ENCODE measurements at places on chromosomes 4 and X.

DNA sequence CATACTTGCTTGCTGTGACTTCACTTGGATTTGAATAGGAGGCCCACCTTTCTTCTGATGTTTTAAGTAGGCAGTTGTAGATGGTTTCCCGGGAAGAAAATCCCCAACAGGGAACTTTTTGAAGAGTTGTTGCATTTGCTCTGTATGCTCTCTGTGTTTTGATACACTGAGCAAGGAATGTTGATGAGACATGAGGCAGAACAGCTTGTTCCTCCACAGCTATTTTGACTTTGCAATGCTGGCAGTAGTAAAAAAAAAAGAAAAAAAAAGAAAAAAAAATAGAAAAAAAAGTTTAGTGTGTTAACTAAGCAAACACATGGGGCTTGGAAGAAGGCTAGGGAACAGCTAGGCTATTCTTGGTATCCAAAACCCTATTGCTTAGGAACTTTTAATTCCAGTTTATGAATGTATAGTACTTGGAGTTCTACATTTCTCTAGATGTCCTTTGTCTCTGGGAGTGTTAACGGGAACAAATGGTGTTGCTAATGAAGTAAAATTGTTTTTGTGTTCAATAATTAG is 23.4 kb upstream of the PAQR3 start:
- DNase-seq: no peak

DNA sequence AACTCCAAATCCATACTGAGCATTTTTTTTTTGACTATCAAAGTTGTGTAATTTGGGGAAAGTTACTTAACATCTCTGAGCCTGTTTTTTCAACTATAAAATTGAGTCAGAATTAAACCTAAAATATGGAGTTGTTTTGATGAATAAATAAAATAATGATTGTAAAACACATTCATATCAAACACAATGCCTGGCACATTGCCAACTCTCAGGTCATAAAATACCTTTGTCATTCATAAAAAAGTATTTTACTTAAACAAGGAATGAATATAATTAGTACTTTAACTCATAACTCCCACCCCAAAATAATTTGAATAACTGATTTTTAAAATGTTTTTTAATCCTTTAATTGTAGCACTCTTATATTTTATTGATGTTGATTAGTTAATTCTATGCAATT is 3.8 kb upstream of the GPR174 start:
- no peak for DNase-seq

DNA sequence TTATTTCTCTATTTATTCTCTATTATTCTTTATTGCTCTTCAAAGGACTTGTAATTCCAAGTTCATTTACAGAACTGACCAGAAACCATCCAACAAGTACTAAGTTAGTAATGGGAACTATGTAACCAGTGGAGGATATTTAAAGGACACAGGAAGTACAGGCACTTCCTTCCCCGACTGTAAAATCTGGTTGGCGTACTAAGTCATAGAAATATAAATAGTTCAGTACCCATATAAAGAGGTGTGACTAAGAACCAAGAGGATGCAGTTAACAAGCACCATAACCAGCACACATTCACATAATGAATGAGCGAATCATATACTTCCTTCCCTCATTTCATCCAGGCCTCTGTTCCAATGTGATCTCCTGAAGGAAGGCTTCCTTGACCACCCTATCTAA is 3.6 kb upstream of the EIF4E start:
- no peak for DNase-seq

DNA sequence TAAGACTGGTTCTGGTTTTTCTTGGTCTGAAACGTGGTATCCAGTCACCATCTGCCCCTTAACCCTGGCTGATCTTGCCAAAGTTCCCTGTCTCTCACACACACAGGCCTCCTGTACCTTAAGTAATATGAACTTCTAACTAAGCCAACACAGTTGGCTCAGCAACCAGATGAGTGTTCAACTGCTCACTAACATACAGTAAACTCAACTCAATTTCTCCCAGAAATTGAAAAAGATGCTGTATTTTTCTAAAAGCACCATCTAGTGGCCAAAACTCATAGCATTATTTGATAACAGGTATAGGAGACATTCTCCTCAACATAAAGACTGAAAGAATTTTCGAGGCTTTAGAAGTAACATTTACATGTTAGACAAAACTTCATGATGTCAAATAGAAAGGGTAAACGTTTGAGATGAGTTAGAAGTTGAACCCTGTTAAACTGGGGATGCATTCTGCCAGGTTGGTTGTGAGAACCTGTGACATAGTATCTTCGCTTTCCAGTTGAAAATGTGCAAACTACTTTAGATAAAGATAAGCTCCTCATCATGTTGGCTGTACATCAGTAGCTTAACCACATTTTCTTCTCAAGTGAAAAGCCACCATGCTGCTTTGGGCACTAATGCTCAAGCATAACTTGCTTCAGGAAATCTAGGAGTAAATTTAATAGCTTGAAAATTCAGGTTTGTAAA is 31.2 kb downstream of the CCNI start:
- no peak for DNase-seq

DNA sequence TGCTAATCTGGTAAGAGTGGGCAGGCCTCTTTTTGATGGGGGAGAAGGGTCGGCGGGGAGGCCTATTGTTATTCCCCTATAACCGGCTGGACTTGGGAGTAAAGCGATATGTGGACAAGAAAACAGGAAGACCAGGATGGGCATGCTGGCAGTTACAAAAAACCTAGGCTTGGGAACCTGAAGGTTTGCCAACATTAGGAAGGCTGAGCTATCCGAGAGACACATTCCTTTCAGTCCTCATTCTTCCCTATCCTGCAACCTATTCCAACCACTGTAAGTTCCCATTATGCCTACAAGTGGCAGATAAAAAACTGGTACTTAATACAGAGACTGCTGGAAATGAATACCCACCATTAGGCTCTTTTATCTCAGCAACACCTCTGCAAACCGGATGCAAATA is 32.4 kb upstream of the CT47C1 start:
- DNase-seq: no peak

- no peak for DNase-seq
Measured at GRCh38 chr4:175459571-175459970, 352.5 kb downstream of the GPM6A start.

DNA sequence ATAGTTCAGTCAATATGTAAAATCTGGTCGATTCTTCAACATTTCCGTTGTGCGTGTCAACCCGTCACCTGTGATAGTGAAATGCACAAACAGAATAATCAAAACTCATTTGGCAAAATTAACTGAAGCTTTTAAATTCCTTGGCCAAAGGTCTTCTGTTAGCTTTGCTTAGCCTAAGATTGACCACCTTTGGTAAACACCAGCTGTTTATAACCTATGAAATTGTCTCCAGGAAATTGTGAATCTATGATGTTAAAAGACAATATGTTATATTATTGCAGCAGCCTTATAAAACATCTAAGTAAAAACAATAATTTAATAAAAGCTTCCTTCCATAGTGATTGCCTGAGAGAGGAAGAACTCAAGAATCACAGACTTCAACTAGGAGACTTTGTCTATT is 196.8 kb downstream of the IL15 start:
- DNase-seq: no peak

DNA sequence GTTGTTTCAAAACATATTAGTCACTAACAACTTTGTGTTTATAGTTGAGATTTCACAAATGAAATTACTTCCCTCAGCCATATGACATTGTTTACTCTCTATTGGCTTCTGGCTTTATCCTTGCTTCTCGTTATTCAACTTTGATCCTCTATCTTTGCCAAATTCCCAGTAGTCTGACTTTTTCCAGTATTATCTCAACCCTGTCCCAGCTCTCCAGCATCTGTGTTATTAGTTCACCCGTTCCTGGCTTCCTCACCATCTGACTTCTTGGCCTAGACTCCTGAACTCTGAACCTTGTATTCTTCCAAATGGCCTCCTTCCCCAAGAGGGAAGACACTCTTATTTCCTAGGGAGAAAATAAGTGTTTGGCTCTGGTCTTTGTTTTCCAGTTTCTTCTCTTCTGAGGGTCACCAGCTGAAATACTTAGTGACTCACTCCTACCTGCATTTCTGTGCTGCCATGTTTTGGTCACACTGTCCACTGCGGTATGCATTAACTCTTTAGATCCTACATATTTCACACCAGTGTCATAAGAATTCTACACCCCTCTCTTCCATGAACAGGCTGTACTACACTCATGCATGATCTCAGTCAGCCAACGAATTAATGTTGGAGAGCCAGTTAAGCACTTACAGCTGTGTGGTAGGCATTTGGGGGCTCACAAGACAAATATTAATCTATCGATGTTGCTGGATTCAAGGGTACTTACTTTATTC is 17.0 kb upstream of the ARHGAP24 start:
- no peak for DNase-seq

GRCh38 chr4:25345744-25346143 is 31.3 kb upstream of the ANAPC4 start:
- DNase-seq: no peak

DNA sequence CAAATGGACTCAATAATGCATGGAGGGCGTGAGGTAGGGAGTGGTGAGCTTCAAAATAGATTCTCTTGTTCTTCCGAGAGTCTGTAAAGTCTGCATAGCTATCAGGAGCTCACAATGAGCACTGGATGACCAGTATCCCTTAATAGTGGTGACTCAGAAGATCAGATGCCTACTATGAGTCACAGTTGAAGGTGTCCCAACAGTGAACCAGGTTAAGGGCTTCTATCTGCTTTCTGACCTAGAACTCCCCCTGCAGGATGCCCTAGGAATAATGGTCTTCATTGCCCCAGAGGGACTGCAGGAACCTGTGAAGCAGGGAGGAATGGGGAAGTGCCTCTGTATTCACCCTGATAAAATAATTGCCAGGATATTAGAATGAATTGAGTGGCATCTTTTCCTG is 22.1 kb downstream of the DGKK start:
- no peak for DNase-seq

- no peak for DNase-seq
Measured at GRCh38 chrX:39930786-39931528, 166.8 kb downstream of the BCOR start.

- DNase-seq: no peak
Measured at GRCh38 chr4:169293343-169294176, 22.8 kb upstream of the SH3RF1 start.

DNA sequence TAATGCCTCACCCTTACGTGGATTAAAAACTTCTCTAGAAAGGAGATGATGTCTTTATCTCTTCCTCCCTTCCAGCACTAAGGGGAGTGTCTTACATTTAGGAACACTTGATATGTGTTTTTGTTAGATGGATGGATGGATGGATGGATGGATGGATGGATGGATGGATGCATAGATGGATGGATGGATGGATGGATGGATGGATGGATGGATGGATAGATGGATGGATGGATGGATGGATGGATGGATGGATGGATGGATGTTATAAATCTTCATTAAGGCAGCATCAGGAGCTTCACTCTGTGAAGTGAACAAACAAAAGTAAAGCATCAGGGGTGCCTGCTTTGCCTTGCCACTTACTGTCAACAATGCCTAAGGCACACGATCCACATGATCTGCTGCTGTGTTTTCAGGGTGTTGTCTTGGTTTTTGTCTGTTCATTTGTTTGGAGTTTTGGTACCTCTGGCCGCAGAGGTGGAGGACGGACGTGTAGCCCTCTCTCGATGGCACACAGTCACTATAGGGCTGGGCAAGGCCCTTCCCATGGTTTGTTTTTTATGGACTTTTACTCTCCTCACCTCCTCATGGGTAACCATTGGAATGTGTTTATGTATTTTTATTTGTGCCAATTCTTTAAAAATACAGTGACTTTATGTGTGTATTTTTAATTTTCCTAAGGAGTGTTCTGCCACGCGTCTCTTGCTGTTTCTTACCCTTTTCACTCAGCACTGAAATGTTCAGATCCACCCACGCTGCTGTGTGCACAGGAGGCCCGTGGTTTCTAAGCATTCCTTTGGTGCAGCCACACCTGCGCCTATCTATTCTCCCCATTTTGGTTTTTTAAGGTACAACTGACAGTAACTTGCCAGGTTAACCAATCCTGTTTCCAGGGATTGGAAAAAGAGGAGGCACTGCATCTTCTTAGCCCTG is 91.8 kb upstream of the ENPP6 start:
- DNase-seq: no peak

DNA sequence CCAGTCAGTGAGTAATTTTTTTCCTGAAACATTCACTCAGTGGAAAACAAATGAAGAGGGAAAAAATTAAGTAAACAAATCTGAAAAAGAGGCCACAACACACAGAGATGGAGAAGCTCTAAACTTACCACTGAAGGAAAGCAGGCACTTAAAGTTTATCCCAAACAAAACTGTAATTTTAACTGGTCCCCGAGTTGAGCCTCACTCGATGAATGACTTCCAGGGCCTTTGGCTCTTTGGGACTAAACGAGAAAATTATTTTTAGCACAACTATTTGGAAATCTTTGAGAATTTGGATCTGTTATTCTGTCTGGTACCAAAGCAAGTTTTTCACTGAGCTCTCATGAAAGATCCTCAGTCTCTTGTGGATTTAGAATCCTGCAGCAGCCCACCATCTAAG is at the start of gene C1QTNF7:
Gene C1QTNF7 (plus strand): TSS at position 333 of the 400 bp plus-strand sequence. CDS start 7,711 bp downstream, outside the sequence.
- DNase-seq: no peak

Measured in NCI-H2081 treated with DMSO at 0.1 percent for 48 hours (cell line).